ENCODE measurements at places on chromosomes 5 and 9.

DNA sequence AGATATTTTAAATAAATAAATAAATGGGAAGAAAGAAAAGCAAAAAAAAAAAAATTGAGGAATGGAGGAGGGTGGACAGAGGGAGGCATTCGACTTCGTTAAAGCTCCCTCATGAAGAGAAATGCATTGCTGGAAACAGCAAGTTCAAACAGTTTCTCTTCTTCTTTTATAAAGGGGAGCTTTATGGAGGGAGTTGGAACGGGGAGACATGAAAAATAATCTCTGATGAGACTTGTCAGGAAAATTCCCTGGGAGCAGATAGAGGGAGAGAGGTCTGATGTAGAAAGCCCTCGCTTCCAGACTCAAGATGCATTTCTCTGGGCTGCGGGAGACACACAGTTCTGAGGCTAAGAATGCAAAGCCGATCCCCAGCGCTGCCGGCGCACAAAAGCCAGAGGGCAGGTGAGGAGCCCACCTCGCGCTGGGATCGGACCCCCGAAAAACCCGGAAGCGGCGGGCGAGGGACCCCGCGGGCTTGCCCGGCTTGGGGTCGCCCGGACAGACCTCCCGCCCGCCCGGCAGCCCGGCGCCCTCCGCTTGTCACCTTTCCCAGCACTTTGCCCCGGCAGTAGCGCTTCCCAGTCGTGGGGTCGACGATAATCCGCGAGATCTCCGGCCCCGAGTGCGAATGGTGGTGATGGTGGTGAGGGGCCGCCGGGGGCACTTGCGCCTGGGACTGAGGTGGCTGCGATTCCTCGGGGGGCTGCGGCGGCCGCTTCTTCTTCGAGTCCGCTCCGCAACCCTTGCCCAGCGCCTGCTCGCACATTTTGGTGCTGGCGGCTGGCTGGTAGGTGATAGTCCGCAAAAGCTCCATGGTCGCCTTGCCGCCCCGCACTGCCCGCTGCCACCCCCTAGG lies 512 bp downstream of the PLK2 start:
- DNase-seq: peak; percentile 5

DNA sequence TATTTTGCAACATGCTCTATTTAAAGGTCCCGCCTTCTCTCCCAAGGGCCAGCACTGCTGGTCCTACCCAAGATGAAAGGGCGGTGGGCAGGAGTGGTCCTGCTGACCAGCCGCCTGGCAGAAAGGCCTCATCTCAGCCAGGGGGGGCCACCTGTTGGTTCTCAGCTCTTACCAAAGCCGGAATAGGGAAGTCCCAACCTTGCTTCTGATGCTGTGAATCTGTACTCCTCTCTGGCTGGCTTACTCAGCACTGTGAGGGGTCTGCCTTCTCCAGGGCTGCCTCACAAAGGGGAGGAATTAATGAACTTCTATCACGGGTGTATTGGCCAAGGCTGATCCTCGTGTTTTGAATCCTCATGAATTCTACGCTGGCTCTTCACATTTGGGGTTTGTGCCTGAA lies 13.6 kb upstream of the FAM240B start:
- DNase-seq: no peak

DNA sequence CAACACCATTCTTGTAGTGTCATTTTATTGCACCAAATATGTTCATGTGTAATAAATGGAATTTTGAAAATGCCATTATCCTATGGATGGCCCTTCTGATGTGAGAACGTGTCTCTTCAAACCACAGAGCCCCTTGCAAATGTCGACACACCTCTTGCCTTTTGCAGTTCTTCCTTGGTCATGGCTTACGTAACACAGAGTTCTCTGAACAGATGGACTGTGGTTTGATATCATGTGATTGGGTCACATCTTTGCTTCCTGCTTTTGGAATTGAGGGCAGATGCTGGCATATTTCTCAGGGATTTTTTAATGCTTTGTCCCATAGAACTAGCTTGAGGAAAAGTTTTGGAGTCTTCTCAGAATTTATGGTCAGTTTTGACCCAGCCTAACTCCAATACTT lies 4.6 kb downstream of the TGFBR1 start:
- no peak for DNase-seq

DNA sequence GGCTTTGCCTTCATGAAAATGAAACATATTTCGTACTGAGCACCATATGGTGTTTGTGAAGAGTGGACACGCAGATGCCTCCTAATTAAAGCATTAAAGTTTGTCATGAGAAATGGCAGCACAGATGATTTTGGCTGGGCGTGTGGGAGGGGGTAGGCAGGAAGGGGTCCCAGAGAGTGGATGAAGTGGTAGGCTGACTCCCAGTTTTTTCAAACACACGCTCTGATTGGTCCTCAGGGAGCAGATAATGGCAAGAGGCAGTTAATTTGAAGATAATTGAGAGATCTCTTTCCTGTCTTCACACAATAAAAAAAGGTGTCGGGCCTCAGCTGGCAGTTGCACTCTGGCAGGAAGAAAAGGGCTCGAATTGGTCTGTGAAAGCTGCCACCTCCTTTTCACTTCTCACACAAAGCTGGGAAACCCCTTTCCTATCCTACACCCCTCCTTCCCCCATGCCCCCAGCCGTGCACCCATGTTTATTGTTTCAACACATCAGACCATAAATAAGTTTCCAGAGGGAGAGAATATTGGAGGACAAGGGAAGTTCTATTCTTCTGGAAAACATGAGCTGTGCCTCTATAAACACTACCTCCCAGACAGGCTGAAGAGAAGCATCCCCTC lies 429.6 kb downstream of the ARHGEF28 start:
- DNase-seq: no peak

GRCh38 chr9:114250648-114251047 lies 72.2 kb upstream of the ORM1 start:
- no peak for DNase-seq

GRCh38 chr5:35473589-35473988 lies 144.1 kb upstream of the SPEF2 start:
- no peak for DNase-seq
